ENCODE measurements at places on chromosomes 1 and 21.

DNA sequence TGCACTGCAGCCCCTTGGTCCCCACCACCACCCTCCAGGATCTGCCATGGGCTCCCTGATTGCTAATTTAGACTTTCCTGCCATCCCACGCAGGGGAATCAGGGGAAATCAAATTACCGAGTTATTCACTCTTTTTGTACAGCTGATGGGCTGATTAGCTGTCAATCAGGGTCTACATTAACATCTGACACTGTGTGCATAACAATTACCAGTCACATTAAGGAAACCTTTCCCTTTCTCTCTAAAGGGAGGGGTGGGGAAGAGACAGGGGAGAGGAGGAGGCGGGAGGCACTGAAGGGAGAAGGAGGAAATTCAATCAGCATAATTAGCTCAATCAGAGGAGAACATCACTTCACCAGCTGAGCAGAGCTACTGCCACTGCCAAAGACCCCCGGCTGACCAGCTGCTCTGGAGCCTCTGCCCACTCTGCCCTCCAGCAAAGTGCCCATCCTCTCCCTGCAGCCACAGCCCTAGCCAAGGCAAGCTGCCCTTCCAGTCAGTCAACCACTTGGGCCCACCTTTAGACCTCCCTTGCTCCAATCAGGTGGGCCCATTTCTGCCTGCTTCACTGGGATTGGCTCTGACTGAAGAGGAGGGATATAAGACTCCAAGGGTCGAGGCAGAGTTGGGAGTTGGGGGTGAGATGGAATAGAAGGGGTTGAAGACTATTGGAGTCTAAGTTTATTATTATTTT lies 199.3 kb upstream of the ZC3H12A start:
- DNase-seq, result no peak

DNA sequence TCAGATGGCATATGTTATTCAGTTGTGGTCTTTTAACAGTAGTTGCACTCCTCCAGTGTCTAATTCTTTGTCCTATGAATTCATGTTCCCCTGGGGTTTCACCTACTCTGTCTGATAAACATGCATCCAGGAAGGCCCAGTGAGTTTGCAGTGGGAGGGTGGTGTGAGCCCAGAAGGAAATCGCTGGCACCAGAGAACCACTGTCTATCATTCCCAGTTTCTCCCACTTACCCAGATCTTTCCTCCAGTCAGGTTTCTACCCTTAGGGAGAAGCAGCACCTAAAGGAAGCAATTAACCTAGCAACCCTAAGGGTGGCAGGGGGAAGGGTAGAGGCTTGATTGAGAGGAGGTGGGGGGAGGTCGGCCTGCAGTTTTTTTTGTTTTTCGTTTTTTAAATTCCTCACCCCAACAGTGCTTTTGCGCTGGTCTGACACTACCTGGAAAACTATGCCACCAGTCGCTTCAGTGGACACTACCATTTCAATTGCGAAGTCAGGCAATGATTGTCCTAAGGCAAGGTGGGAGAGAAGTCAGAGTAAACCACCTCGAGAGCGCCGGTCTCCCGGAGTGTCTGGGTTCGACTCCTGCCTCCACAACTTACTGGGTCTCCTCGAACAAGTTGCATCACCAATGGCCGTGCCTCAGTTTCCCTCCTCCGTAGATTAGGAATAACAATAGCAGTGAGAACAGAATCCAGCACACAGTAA lies 766 bp upstream of the SLC44A3 start:
- DNase-seq, result no peak

GRCh38 chr1:204225841-204226735 lies 12.3 kb upstream of the GOLT1A start:
- no peak for DNase-seq

DNA sequence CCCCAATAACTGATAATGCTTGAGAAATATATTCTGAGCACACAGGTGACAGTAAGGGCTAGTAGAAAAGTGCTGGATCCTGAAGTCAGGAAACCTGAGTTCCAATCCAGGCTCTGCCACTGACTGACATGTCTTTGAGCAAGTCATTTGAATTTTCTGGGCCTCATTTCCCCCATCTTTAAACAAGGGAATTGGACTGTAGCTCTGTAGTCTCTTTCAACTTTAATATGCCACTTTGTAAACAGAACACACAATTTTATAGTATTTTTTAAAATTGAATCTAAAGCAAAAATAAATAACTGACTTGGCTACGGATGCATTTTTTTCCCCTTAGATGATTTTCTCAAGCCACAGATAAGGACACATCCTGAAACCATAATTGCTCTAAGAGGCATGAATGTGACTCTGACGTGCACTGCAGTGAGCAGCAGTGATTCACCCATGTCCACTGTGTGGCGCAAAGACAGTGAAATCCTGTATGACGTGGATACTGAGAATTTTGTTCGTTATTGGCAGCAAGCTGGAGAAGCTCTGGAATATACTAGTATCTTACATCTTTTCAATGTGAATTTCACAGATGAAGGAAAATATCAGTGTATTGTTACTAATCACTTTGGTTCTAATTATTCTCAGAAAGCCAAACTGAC lies 37.0 kb downstream of the LRIG2 start:
- DNase-seq, result no peak

- DNase-seq, result no peak
Observed at GRCh38 chr1:8816831-8817411, 519 bp downstream of the RERE start.

DNA sequence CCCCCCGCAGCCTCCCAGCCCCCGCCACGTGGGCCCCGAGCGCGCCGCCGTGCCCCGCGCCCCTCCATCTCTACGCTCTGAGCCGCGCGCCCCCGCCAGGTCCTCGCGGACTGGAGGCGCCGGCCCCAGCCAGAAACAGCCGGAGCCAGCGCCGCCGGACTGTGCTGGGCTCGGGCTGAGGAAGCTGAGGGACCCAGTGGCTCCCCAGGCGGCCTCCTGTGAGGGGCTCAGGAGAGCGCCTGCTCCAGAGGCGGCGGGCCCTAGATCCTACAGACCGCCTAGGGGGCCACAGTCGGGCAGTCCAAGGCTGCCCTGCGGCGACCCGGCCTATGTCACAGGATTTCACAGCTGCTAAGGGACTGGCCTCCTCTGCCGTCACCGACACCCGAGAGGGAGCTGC lies 82.1 kb downstream of the NENF start:
- no peak for DNase-seq

DNA sequence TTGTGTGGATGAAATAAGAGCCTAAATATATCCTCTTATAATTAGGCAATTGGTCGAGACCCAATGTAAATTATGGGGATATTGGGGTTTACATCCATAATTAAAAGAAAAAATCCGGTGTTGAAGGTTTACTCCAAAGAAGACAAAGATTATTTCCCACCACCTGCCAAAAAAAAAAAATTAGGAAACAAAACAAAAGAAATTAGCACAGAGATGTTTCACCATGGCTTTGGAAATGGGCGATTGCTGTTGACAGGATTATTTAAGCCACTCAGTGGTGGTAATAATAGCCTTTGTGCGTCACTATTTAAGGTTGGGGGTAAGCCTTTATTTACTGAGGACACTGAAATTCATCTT lies 585 bp upstream of the GLRX2 start:
- DNase-seq, result no peak

- DNase-seq, result no peak
Observed at GRCh38 chr1:180343921-180344769, 114.1 kb downstream of the LHX4 start.

GRCh38 chr21:33943293-33943692 lies 27.7 kb upstream of the ATP5PO start:
- DNase-seq, result no peak

- no peak for DNase-seq
Observed at GRCh38 chr1:27380224-27380623, 2.9 kb downstream of the CD164L2 start.

- peak; percentile 54 for DNase-seq
Observed at GRCh38 chr1:7942214-7942921, 1.7 kb upstream of the TNFRSF9 start.

DNA sequence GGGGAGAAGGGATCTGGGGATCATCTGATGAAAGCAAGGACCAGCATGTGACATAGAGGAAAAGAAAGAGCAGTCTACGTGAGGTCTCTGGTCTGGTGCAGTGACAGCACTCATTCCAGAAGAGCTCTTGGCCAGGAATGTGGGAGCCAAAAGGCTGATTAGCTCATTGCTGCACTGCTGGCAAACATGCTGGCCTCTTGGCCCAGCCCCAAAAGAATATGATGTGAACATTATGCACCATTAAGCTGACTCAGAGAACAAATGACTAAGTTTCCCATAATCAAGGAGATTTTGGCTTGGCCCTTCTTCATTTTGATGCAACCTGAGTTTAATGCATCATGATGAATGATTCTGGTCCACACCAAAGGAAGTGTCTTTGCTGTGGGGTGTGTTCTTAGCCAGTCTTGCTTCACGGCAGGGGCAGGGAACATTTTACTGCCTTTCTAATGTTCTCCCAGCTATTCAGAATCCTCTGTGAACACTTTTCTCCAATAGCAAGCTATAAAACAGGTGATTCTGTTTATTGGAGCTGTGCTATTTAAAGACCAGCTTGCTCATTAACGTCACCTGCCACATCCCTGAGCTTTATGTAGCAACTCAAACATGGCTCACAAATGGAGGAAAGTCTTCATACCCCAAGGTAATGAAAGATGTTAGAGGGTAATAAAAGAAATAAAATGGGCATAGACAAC lies 55.1 kb downstream of the PCBP3 start:
- DNase-seq, result no peak

DNA sequence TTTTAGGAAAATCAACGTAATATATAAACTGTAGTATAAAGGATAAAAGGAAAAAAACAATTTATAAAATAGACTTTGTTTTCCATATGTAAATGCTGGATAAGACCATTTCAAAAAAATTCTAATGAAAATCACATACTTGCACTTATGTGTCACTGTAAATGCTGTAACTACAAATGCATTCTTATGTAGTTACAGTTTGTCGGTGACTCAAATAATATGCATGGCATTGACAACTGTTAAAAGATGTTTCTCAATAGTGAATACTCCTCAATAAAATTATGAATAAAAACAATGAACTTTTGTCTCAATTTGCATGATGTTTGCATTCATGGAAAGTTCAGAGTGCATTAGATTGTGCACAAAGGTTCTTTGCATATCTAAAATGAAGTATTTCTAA lies 614.0 kb upstream of the CHRM3 start:
- DNase-seq, result no peak

DNA sequence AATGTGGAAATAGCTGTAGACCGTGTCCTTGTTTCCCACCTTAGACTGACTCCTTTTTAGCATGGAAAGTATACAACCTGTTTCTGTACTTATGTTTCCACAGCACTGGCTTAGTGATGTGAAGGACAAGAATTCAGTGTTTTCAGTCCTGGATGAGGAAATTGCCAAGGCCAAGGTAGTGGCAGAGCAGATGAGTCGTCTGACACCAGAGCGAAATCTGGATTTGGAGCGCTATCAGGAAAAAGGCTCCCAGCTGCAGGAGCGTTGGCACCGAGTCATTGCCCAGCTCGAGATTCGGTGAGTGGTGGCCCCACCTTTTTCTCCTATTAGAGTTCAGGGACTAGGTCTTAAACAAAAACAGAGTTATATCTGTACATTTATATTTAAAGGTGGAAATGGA lies 112.6 kb downstream of the MACF1 start:
- no peak for DNase-seq

DNA sequence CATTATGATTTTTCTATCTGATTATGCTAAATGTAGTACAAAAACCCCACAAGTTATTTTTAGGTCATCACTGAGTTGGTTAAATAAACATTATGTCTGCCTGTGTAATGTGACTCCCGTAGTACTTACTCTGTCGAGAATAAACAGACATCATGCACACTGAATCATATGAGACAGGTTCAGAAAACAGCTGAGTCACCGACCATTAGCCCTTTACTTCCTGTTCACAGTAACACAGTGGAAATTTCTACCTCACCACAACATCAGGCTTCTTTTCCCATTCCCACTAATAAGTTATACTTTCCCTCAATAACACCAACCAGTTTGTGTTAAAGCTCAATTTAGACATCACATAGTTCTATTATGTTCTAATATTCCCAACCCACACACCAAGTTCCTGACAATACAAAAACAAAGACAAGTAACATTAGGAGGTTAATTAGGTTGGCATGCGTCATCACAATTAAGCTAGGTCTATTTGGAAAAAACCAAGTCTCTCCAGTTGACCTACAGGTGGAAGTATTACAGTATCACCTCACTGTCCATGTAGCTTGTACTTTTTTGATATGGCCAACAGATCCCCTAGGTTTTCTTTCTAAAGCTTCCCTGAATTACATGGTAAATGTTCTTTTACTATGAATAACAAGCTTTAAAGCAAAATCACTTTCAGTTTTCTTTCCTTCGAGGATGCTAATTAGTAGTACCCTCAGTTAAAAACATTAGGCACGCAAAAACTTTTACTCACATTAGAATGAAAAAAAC lies 154.2 kb downstream of the EIF4G3 start:
- peak; percentile 66 for DNase-seq

DNA sequence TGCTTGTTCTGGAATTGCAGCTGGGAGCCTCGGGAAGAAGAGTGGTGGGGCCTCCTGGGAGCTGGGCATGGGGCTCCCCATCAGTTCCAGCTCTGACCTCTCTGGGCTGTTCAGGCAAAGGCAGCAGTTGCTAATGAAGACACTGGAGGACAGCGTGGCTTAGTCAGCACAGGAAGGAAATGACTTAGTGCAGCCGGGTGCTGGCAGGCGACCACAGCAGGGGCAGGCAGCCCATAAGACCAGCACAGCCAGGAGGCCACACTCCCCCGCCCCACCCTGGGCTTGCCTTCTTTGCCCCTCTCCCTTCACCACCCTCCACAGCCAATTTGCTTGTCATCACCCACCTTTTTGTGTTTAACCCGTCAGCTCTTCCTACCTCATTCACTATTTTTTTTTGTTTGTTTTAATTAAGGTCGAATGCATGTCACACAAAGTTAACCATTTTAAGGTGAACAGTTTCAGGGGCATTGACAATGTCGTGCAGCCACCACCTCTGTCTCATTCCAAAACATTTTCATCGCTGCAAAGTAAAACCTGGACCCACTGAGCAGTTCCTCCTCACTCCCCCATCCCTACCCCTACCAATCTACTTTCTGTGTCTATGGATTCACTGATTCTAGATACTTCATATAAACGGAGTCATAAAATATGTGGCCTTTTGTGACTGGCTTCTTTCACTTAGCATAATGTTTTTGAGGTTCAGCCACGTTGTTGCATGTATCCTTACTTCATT lies 10.9 kb downstream of the OLIG2 start:
- no peak for DNase-seq

DNA sequence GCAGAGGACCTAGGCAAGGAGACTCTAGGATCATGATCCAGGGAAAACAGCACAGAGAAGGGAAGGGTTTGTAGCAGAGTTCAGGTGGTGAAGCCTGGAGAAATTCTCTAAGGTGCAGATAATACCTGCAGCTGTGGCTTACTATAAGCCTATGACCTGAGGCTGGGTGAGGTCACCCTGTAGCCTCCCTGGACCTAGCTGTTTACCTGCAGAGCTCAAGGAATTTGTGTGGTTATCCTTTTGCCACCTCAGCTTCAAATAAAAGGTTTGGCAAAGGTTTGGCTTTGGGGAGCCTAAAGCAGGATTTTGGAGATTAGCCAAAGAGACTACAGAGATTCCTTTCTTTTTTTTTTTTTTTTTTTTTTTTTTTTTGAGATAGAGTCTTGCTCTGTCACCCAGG lies 79.5 kb upstream of the ZNF648 start:
- no peak for DNase-seq
